ENCODE measurements at places on chromosomes 1 and 21.

GRCh38 chr1:112423207-112423606 is 27.2 kb downstream of the CTTNBP2NL start:
- no peak for DNase-seq

DNA sequence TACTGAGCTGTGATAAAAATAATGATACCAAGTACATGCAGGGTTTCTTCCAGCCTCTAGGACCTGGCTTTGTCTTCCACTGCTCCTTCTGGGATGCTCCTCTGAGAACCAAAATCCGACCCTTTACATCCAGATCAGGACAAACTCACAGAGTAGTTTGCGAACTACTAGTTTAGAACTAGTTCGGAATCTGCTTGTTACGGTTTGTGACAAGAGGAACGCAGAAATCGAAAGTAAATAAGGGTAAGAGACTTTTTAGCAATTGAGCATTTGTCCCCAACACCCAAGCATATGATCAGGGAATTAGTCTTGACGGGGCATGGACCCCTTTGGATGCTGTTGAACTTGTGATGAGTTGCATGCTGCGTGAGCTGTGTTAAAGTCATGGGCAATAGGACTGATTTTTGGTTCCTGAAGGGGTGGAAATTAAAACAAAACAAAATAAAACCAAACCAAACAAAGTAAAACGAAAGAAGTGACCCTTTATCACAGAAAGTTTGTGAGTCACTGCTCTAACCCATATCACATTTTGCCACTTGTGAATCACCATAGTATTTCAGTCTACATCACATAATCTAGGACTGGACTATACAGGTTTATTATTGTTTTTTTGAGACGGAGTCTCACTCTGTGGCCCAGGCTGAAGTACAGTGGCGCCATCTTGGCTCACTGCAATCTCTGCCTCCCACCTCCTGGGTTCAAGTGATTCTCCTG is 35.7 kb upstream of the ERRFI1 start:
- no peak for DNase-seq

DNA sequence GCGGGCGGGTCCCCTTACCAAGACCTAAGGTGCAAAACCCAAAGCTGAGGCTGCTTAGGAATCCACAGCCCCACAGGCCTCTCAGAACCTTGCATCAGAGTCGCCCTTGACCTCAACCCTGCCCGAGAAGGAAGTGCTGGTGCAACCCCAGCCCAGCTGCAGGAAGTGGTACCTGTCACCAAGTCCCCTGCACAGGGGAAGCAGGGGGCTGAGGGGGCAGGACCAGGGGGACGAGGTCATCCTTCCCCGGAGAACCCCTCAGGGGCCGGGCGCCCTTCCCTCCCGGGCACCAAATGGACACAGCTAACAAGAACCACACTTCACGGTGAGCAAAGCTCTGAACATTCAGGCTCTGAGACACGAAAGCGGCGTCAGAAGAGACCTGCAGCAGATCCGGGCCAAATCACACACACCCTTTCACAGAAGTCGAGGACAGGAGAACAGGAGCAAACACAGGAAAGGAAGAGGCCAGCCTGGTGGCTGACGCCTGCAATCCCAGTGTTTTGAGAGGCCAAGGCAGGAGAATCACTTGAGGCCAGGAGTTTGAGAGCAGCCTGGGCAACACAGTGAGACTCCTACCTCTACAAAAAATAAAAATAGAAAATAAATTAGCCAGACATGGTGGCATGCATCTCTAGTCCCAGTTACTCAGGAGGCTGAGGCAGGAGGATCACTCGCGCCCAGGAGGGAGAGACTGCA is 6.4 kb downstream of the ITGB2 start:
- DNase-seq, result no peak

DNA sequence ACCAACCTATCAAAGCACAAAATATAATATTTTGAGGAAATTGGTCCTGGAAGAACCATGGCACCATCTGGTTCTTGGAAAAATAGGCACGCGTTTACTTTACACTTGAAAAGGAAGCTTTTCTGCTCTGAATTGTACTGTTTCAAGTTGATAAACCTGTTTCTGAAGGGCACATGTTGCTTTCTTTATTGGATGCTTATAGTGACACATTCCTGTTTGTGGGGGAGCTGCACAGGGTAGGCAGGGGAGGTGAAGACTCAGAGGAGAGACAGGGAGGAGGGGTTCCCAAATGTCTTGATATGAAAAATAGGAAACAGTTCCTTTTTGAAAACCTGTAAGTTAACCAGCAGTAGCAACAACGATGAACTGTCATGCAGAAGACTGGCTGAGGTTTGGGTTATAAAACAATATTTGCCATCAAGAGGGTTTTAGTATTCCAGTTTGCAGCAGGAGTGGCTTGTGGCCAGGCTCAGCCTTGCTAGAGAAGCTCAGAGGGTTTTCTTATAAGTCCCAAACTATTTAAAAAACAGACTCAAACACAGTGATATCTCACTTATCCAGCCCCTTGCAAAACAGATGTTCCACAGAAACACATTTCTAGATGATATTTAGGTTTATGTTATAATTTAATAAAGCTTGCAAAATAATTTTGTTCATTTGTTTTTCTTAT is 127.0 kb upstream of the MROH9 start:
- DNase-seq, result no peak

GRCh38 chr1:248630551-248630950 is 4.3 kb downstream of the OR2T11 start:
- DNase-seq, result no peak
